ENCODE measurements at places on chromosomes 7 and 10.

DNA sequence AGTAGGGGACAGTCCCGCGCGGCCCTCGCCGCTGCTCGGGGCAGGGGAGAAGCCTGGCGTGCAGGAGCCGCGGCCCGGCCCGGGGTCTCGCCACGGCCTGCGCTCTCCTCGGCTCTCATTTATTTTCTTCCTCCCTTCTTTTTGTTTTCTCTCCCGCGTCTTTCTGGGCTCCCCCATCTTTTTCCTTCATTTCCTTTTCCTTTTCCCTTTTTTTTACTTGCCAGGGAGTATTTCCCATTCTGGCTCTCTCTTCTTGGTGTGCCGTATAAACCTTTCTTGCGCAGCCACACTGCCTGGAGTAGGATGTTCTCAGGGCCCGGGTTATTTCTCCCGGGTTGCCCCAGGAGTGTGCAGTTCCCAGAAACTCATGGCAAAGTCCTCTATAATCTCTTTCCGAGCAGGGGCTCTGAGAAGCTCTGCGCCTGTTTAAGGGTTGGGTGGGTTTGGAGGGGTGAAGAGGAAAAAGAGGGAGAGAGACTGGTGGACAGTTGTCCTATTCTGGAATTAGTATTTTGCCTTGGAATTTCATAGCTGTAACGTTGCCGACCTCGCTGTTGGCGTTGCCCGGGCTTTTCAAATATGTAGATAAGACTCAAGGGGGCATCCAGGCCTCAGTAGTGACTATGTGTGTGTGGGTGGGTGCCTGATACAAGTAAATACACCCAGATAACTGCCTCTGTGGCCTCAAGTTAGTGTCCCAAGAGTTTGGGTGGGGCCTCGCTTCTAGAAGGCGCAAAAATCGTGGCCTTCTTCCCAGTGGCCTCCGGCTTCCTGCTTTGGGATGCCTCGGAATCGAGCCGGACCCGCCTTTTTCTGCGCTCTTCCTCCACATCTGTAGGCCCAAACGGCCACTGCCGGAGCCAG, 4.3 kb upstream of the ZNF503 start:
- DNase-seq: no peak

- no peak for DNase-seq
These were observed 78.7 kb upstream of the PPP2R2D start for GRCh38 chr10:131822013-131822691.

DNA sequence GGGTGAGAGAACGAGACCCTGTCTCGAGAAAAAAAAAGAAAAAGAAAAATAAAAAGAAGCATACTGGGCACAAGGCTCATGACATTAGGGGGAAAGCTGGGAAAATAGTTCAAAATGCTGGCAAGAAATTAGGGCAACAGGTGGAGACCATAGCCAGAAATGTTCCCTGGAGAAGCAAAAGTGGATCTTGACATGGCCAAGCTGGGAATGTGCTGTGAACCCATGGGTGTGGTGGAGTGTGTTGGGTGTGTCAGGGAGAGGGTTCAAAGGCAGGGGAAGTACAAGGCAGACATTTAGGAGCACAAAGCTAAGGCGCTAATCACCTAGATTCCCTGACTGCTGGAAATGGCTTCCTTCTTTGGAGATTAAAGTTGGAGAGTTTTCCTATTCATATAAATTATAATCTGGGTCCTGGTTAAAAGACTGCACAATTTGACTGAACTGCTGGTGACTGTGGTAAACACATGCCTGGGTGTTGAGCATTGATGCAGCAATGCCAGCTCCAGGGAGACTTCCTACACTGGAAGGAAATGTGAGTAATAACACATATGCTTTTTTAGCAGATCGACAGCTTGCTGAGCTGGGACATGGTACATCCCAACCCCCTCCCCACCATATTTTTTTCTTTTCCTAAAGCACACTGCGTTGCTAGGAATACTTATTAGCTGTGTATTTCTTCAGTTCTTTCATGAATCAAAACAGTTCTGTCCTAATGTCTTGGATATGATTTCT, 70.1 kb upstream of the ARHGAP21 start:
- no peak for DNase-seq

- DNase-seq: no peak
These were observed 59.8 kb upstream of the ANTXRL start for GRCh38 chr10:46226900-46227558.

- DNase-seq: no peak
These were observed 962.7 kb downstream of the LRMDA start for GRCh38 chr10:76393875-76394706.

- DNase-seq: no peak
These were observed 85.1 kb downstream of the WDR37 start for GRCh38 chr10:1141261-1141660.

DNA sequence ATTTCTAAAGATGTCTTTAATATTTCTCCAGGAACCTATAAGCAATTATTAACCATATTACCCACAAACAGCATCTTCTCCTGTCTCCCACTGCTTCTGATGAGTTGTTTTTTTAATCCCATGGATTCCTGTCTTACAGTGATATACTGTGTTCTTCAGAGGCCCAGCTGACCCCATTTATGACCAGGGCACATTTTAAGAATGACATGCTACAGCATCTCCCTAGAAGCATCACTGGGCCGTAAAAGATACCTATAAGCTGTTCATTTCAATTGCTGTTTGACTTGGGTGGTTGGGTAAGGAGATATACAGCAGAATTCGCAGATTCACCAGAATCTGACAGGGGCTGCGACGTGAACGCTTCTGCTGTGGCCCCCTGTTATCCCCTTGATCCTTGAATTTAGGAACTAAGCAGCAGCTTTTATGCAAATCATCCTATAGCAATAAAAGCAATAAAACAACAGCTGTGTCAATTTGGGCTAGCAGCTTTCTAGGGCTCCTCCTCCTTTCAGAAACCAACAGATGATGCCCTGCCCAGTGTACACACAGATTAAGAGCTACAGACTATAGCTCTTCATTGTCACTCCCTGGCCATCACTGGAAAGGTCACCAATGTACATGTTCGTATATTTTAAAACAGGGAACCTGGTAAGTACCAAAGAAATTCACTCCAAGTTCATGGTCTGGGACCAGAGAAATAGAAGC, 86.8 kb downstream of the CPEB3 start:
- DNase-seq: no peak

DNA sequence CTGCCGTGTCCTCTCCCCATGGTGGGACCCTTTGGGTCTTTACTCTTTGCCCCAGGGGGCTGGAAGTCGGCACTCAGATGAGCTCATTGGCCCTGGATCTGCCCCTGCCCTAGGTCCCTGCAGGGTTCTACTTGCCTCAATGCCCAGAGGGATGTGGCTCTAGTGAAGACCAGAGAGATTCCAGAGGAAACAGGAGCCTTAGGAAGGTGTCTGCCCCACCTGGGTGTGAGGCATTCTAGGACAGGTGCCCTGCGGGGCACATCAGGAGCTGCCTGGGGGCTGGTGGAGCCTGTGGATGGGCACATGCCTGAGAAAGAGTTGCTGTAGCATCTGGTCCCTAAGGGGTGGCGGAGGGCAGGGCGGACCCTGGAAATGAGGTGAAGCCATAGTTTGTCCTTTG, 128.6 kb downstream of the ADCY1 start:
- no peak for DNase-seq

GRCh38 chr10:373015-373414, 237.8 kb downstream of the ZMYND11 start:
- DNase-seq: no peak

- no peak for DNase-seq
These were observed 147.7 kb upstream of the BMPER start for GRCh38 chr7:33757563-33758165.

- DNase-seq: no peak
These were observed 17.0 kb downstream of the TMEM130 start for GRCh38 chr7:98852826-98853225.

DNA sequence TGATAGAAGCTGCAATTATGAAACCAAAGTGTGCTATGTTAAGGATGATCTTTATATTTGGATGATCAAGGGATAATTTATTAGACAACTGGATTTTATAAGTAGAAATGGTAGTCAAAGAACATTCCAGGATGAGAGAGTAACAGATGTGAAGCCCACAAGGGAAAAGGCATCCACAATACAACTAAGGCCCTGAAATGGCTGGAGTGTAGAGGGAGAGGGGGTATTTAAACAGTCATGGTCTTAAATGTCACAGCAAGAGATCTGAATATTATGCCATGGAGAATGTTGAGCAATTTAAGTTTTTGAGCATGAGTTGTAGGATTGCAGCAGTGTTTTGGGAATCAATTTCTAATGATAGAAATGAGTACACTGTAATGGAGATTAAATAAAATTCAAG, 282.3 kb upstream of the DKK1 start:
- no peak for DNase-seq

DNA sequence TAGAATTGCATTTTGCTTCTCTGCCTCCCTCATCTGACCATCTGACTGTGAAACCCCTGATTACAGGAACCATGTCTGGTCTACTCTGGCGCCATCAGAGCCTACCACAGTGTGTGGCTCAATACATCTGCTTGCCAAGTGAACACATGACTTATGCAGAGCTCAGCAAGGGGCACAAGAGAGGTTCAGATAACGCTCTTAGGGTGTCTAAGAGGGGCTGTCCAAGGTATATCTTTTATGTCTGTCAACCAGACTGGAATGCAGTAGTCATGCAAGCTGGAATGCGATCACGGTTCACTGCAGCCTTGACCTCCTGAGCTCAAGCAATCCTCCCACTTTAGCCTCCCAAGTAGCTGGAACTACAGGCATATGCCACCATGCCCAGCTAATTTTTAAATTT, 10.3 kb upstream of the RRP12 start:
- no peak for DNase-seq

All from AG09319 (cell line).